ENCODE measurements at places on chromosomes 16 and 17. TPM values are rescaled to one million over a fixed set of nuclear protein-coding genes. Genes with fewer than 3 reads are reported as not detected.

- no peak for DNase-seq
These were observed 174.6 kb downstream of the CDH13 start for GRCh38 chr16:82801361-82801760.

GRCh38 chr16:70634861-70635260, 11.5 kb upstream of the IL34 start:
- no peak for DNase-seq

DNA sequence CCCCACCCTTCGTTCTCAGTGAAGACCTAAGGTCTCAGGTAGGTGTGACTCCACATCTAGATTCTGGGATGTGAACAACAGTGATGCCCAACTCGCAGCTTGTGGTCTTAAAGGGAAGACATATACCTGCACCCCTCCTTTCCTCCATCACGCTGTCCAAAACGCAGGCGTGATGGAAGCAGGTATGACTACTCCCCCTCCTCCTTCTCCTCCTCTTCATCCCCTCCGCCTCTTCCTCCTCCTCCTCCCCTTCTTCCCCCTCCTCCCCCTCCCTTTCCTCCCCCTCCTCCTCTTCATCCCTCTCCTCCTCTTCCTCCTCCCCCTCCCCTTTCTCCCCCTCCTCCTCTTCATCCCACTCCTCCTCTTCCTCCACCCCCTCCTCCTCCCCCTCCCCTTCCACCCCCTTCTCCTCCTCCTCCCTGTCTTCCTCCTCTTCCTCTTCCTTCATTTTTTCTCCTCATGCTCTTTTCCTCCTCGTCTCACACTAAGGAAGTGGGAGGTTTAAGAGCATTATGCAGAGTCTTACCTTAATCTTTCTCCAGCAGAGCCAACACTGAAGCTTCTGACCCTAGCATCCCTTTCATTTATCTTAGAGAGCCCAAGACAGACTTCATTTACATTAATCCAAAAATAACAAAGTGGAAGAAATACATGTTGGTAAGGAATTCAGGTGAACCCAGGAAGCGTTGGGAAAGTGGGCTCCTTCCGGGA, 352.5 kb downstream of the FOXL1 start:
- DNase-seq: no peak

DNA sequence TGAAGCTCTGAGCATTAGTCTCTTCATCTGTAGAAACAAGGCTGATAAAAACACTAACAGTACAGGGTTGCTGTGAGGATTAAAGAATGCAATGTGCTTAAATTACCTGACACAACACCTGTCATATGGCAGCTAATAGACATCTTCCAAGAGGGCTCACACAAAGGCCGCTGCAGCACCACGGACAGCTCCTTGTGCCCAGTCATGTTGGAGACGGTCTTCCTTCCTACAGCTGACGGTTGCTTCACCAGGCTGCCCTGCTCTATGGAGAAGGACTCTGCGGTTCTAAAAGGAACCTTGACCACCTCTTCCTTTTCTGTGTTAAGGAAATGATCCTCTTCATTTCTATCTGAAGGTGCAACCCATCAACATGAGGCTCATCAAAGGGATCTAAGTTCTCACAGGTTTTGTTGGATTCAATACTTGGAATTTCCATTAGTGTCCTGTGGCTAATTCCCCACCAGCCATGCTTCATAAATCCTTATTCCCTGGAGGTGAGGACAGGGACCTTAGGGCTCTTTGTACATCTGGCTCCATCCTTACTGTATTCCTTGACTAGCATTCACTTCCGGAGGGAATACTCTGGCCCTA, 138.9 kb upstream of the CES5A start:
- no peak for DNase-seq

DNA sequence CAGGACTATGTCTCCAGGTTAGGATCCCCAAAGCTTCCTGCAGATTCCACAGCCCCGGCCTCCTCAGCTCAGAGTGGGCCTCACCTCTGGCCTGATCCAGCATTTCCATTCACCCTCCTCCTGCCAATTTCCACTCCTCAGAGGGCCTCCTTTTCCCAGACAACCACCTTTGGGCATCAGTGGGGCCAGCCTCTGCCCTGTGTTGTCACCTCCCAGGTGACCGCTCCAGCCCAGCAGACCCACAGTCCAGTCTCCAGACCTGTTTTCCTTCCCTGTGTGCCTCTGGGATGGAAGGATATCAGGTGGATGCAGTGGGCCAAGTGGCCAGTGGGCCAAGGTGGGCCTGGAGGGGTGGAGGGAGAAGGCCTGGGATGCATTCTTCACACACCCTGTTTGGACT, 32.7 kb downstream of the B9D1 start:
- no peak for DNase-seq

Gene PABPN1L
- not detected for total RNA-seq

Gene CRYBA1
- total RNA-seq: not detected
